ENCODE measurements at places on chromosomes 1 and 21.
A peak's percentile ranks its signal among the peaks of the same experiment; 100 is the strongest.

- DNase-seq = no peak
These were observed 74.2 kb upstream of the NEK7 start for GRCh38 chr1:198082576-198082975.

DNA sequence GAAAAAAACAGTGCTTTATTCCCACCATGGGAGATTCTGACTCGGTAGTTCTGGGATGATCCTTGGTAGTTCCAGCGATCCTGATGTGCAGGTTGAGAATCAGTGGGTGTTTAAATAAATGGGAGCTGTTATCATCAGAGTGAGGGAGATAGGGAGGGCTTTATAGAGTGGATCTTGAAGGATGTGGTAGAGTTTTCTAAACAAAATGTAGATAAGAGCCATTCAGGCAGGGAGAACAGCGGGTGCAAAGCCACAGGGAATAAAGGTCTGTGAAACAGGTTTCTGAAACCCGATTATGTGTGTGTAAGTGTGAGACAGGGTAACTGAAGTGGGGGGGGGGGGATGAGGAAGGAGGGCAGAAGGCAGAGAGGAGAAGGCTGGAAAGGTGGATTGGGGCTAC lies 75.8 kb upstream of the ADAR start:
- DNase-seq = no peak

- no peak for DNase-seq
These were observed 9.5 kb downstream of the ATP6V1G3 start for GRCh38 chr1:198530953-198531352.

GRCh38 chr1:94121411-94121821 lies 468 bp upstream of the ABCA4 start:
- DNase-seq = no peak

DNA sequence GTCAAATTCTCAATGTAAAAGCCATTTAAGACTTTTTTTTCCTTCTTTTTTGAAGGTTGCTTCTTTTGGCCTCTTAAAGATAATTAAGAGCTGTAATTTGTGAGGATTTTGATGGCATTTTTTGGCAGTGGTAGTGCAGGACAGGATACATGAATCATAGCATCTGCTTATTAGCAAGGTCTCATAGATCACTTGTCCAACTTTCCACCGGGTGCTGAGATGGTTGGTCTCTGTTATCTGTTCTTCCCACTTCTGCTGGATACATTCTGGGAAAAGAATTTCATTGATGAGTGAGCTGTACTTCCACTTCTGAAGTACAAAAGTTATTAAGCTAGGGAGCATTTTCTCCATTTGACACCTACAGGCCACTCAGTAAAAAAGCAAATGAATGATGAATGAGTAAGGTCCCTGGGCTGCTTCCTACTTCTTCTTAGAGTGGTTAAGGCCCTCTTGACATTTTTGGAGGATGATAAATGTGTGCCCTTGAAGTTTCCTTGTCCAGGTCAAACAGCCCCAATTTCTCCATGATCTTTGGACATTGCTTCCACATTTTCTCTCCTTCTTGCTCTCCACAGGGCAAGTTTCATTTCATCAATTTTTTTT lies 100.6 kb downstream of the ROR1 start:
- DNase-seq = peak; percentile 61

GRCh38 chr1:54464031-54464476 lies 57.9 kb upstream of the SSBP3 start:
- DNase-seq = no peak

- no peak for DNase-seq
These were observed 114.1 kb upstream of the GALNT2 start for GRCh38 chr1:229952670-229953520.

- peak; percentile 8 for DNase-seq
These were observed 189.1 kb upstream of the C1orf87 start for GRCh38 chr1:60262701-60263100.

Measured in fibroblast of skin of right quadriceps (primary cell).